Bronchial epithelial cell (primary cell): ENCODE measurements at places on chromosomes 1 and 21.
A peak's percentile ranks its signal among the peaks of the same experiment; 100 is the strongest.

GRCh38 chr1:171352554-171352953 is 38.6 kb downstream of the FMO4 start:
- no peak for DNase-seq

- DNase-seq: no peak
Measured at GRCh38 chr1:89606227-89606980, 26.5 kb upstream of the LRRC8C start.

DNA sequence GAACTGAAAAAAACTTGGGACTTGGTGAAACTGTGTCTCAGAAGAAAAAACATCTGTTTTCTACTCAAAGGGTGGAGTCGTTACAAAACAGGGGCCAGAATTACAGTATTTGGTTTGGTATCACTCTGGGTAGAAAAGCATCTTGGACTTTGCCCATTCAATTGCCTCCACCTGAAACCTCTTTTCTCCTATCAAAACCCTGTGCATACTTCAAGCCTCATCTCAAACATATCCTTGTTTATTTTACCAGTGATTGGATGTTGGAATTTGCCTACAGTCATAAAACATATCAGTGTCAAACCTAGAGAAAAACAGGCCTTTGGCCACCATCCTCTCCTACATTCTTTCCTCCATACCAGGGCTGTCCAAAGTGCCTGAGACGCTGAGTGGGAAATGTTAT is 281.5 kb downstream of the PLPP3 start:
- no peak for DNase-seq

DNA sequence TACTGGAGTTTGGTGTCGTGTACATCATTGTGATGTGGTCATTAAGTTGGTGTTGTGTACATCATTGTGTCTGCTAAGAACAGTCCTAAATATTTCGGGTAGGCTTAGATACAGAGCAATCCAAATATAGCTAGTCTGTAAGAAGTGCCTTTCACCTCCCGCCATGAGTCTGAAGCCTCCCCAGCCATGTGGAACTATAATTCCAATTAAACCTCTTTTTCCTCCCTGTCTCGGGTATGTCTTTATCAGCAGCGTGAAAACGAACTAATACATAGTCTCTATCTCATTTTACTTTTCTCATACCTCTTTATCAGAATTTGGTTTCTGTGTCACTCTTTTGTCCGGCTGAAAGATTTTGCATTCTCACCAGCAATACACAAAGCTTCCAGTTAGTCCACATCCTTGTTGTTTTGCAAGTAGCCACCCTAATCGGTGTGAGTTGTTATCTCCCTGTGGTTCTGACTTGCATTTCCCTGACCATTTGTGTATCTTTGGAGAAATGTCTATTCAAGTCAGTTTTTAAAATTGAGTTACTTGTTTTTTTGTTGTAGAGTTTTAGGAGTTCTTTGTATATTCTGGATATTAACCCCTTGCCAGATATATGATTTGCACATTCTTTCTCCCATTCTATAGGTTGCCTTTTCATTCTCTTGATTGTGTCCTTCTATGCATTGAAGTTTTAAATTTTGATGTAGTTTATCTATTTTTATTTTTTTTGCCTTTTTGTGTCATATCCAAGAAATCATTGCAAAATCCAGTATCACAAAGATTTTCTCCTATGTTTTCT is 56.5 kb downstream of the FNBP1L start:
- DNase-seq: no peak

DNA sequence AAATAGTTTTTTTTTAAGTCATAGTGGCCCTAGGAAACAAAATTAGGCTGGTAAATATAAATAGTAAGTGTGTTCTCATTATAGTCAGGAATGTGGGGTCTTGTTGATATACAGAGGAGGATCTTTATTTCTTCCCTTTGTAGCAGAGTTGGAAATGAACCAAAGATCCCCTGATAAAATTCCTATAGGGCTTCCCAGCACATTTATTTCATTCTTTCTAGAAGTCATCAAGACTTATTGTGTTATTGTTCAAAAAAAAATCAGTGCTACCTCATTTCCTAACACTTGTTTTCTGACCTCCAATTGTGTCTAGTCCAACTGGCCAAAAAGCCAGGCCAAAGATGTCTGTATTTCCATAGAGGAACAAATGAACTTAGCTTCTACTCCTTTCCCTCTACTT is 7.6 kb upstream of the PLEKHO1 start:
- no peak for DNase-seq

GRCh38 chr1:42830631-42831030 is 13.4 kb upstream of the SVBP start:
- no peak for DNase-seq

GRCh38 chr1:18632783-18633421 is 2.3 kb downstream of the PAX7 start:
- no peak for DNase-seq

DNA sequence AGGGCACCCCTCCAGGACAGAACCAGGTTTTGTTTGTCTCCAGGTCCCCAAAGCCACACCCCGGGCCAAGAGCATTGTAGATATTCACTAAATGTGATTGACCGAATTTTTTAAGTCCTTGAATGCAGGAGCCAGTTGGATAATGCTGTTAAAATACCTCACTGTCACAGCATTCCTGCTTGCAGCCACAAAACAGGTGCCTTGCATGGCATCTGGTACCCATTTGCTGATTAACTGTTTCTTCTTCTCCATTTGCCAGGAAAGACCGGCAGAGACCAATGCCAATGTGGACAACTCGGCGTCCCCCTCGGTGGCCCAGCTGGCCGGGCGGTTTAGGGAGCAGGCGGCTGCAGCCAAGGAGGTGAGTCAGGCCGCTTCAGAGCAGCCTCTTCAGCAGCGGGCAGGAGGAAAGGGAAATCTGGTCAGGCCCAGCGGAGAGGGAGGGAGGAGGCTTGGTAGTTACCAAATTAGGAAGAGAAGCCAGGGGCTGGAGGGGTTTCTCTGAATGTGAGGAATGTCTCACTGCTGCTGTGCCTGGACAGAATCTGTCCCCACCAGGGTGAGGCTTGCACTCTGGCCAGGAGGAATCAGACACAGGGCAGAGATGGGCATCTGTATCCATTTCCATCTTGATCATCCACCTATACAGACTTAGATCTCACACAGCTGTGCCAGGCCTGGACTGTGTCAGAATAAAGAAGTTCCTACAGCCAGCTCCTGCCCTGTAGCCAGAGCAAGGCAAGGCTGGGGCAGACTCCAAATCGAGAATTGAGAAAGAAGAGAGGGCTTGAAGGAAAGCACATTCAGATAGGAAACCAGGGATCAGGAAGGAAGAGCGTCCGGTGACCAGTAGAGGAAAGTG is 37.9 kb upstream of the MPZL1 start:
- DNase-seq: peak; percentile 40

DNA sequence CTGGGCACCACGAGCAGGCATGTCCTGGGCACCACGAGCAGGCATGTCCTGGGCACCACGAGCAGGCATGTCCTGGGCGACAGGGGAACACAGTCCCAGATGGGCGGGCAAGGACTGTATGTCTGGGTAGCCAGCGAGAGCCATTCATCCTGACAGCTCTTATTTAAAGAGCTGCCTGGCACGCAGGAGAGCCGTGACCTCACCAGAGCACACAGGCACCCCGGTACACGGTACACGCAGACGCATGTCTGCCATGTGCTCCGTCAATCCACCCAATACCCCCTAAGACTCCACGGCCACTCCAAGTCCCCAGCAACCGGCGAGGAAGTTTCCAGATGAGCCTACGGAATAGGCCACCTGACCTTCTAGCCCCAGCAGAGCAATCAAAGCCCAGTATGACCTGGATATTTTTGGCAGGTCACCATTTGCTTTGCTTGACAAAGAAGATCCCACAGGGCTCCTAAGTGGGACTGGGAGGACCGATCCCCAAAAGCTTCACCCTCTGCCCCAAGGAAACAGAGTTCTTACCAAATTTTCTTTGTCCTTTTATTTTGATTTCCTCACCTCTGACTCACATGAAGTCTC is 51.7 kb downstream of the CASZ1 start:
- no peak for DNase-seq

GRCh38 chr1:211287218-211287617 is 28.1 kb downstream of the RCOR3 start:
- DNase-seq: no peak

DNA sequence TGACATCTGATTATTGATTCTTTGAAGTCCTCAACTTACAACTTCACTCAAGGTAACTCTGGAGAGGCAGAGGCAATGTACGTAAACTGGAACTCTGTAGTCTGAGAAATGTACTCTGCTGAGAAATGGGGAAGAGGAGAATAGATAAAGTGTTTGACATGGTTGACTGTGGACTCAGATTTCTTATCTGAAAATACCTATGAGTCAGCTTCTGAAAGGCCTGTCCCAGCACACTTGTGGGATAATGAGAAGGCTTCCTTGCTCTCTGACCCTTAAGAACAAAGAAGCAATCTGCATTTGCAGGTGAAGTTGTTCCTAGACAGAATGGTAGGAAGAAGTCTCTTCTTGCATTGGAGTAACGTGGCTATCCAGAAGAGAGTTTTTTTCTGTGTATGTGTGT is 1573.5 kb downstream of the BRINP3 start:
- peak; percentile 23 for DNase-seq

GRCh38 chr1:111747282-111747734 is 8.1 kb upstream of the INKA2 start:
- peak; percentile 72 for DNase-seq

GRCh38 chr1:182410620-182411273 is 10.3 kb upstream of the TEDDM1 start:
- DNase-seq: no peak

DNA sequence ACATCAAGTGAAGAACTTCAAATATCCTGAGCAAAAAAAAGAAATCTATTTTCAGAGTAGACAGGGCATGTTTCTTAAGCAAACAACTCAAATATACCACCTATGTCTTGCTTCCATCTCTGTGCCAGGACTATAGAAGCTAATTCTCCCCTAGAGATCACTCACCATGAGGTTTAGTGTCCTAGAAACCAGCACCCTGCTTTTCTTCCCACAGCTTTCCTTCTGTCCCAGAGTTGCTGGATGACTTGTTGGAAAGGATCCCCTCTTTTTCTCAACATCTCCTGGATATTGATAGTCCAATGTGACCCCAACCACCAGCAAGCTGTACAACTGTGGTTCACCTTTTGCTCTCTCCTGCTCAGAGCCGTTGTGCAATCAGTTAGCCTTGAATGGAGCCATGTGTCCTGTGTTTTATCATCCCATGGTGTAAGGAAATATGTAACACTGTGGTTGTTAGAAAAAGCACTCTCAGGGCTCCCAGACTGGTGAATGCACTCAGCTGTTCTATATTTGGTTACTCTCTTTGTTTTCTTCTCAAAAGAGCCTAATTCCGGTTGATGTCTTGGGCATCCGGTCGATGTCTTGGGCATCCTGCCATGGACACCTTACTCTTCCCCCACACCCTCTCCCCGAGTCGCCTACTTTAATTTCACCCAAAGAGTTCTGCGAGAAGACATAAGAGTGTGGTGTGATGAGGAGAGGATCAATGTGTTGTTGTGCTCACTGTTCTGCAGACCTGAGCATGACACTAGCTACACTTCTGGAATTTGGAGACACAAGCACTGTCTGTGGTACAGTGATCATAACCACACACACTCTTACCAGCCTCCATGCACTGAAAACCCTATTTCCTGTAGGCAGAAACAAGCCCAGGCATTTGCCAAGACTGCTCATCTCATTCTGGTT is 1.7 kb downstream of the TNFSF4 start:
- DNase-seq: peak; percentile 54

GRCh38 chr21:46191686-46192575 is 7.7 kb upstream of the SPATC1L start:
- no peak for DNase-seq

DNA sequence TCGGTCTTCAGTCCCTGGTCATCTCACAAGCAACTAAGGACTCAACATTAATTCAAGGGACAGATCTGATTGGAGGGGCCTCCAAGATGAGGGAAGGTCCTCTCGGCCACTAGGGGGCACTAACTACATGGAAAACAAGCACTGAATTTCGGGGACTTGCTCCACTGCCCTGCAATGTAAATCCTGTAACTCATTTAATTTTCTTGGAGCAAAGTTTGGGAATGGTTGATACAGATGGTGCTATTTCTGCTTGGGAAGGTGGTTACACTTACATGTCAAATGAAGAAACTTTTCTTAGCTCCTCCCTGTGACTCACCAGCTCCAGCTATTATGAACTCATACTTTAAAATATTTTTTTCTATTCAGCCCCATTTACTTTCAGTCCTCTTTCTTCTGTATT is 97.4 kb upstream of the KCNJ15 start:
- peak; percentile 75 for DNase-seq

- DNase-seq: no peak
Measured at GRCh38 chr1:208374391-208374941, 130.3 kb upstream of the PLXNA2 start.

DNA sequence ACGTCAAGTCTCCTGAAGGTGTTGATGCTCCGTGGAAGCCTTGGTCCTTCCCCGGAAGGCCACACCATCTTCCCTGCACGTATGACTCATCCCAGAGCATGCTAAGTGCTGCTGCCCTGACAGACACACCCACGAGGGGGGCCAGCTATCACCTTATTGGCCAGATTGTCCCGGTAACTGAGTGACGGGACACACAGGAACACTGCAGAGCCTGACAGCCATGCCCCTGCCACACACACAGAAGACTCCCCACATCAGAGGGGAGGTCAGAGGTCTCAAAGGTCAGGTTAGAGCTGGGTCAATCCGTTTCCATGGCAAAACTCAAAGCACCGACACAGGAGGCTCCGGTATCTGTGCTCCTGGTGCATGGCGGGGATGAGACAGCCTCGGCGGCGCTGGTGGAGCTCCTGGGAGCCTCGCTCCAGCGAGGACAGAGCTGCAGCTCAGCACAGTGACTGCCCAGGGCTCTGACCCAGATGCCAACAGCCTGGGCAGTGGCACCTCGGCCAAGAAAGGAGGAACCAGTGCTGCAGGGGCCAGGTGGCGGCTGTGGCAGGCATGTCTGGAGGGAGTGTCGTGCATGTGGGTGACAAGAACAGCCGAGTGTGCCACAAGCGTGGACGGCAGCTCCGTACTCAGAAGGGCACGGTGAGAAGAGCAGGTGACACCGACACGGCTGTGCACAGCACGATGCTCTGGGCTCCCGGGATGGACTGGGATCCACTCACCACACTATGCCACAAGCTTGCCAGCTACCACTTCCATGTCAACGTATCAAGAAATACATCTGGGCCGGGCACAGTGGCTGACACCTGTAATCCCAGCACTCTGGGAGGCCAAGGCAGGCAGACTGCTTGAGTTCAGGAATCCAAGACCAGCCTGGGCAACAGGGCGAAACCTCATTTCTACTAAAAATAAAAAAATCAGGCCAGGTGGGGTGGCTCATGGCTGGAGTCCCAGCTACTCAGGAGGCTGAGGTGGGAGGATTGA is 14.8 kb upstream of the TMEM240 start:
- DNase-seq: peak; percentile 62

- DNase-seq: no peak
Measured at GRCh38 chr1:8217809-8218208, 100.1 kb upstream of the SLC45A1 start.

GRCh38 chr1:219668446-219668845 is 55.5 kb upstream of the ZC3H11B start:
- DNase-seq: no peak

DNA sequence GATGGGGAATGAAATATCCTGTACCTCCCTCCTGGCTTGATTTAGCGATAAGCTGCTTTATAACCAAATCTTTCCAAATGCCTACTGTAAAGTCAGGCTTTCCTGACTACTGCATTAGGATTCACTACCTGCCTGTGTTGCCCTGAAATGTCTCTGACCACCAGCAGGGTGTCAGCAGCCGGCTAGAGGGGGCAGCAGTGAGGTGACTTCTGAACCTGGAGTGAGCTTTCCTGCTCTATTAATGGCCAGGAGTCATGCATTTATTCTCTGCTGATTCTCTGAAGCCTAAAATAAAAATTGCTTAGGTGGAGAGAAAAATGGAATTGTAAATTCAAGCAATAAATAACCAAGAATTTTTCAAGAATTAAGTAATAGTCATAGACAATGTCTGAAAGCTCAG is 2.5 kb downstream of the BACE2 start:
- DNase-seq: peak; percentile 48

GRCh38 chr1:21764615-21765423 is 18.1 kb downstream of the USP48 start:
- DNase-seq: peak; percentile 87
